ENCODE measurements at places on chromosomes 2 and 18.

GRCh38 chr2:111930409-111930808 is 32.0 kb downstream of the MERTK start:
- DNase-seq: no peak

- no peak for DNase-seq
These were observed 87.7 kb downstream of the RTN4 start for GRCh38 chr2:54962511-54962910.

DNA sequence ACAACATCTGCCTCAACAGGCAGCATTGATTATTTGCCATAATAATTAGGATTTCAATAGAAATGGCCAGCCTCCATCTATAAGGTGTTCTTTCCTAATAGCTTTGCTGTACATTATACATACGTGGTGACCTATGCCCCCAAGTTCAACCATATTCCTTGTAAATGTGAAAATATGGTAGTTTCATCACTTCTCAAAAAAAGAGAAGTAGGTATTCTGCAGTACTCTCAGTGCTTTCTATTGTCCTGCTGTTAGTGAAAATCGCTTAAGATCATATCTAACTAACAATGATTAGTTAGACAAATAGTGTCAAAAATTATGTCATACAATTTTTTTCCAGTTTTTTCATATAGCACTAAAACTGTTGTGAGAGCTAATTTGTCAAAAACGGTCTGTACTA is 79.6 kb downstream of the SLC4A10 start:
- DNase-seq: no peak

GRCh38 chr2:27217173-27218121 is at the start of gene CAD:
TSS of gene CAD (plus strand) at chr2:27217369. CDS start at chr2:27217552, 183 bp downstream.
- DNase-seq: peak; percentile 80

GRCh38 chr18:80175451-80176204 is 66.6 kb downstream of the ADNP2 start:
- DNase-seq: no peak

DNA sequence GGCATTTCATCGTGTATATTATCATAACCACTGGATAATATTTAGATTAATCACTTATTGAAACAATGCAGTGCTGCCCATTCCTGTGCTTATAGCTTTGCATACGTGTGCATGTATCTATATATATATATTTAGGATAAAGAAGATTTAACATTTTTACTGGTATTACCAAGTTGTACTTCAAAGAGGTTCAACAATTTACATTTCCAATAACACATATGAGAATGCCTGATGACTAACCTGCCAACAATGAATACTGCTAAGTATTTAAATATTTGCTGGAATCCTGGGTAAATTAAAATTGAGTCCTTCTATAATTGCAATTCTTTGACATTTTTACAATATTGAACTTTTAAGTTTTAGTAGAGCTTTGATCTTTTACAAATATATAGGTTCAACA is 111.4 kb downstream of the SLC39A10 start:
- DNase-seq: no peak

- DNase-seq: no peak
These were observed 15.5 kb upstream of the PRKCE start for GRCh38 chr2:45636008-45636407.

- DNase-seq: no peak
These were observed 29.2 kb downstream of the MYO7B start for GRCh38 chr2:127564429-127565260.

DNA sequence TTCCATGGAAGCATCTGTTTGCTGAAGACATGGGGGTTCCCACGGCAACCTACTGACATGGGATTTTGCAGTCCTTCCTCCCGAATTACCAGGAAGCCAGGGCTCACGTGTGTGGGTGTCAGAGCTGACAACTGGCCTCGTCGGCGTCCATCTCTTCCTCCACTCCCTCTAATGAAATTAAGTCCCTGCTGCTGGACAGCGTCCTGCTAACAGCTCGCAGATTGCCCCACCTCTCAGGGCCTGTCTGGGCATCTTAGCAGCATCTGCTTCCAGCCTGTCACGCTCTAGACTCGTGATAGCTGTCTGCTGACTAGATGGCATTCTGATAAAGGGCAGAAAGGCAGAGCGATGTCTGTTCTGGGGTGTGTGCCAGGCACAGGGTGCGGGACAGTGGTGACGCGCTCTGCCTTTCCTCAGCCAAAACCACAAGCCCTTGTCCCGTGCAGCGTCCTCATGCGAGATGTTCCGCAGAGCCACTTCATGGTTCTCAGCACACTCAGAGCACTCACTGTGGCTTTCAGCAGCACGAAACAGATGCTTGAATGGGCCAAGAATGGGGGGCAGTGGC is 161.1 kb downstream of the ARL4C start:
- DNase-seq: peak; percentile 83

GRCh38 chr2:187529977-187530721 is 24.1 kb downstream of the TFPI start:
- DNase-seq: no peak

GRCh38 chr2:122341007-122341406 is 585.6 kb downstream of the TSN start:
- DNase-seq: no peak

- DNase-seq: no peak
These were observed 124.2 kb upstream of the MSH6 start for GRCh38 chr2:47658646-47659320.

- no peak for DNase-seq
These were observed 70.9 kb downstream of the NFATC1 start for GRCh38 chr18:79466591-79466990.

DNA sequence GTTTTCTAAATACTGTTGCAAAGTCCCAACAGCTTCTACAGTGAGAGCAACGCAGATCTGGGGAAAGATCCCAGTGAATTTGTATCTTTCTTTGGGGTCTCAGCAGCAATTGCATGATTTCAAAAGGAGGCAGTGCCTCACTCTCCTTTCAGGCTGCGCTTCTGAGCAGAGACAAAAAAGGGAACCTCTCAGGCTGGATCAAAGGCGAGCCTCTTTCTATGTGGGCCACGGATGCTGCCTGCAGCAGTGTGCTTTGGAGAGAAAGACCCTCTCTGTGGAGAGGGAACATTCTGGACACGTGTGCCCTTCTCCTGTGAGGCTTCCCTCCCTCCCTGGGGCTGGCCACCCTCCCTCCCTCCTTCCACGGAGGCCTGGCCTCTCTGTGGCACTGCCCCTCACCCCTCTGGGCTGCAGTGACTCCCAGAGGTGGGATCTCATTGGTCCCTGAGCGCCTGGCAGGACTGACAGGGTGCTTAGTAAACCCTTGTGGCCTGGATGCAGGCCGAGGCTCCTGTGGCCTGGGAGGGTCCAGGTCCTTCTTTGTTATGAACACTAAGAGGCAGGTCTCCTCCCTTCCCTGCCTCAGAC is 21.6 kb upstream of the PDIA6 start:
- DNase-seq: no peak

DNA sequence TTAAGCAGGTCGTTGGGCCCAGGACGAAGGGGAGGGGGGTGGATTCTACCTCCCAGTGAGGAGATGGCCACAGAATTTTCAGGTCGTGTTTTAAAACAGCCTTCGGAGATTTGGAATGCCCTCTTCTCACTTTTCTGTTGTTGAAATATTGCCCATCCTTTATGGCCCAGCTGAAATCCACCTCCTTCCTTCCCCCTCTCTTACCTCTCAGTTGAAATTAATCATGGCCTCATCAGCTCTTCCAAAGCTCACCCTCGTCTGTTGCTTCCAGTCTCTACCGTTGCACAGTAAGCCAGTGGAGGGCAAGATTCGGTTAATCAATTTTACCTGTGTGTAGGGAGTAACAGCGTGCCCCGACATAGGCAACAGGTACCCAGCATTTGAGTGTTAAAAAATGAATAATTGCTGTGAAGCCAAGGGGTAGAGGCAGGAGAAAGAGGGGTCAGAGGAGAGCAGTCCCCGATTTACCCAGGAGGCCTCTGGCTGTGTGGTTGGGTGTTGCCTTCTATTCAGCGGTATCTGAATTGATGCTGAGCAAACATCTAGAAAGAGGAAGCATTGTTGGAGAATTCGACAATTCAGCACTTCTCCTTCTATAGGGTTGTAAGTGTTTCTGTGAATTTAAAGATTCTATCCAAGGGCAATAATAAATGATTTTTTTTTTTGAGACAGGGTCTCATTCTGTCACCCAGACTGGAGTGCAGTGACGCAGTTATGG is 8.6 kb upstream of the PDIA6 start:
- no peak for DNase-seq

GRCh38 chr18:9628984-9629383 is 14.6 kb upstream of the PPP4R1 start:
- DNase-seq: no peak

DNA sequence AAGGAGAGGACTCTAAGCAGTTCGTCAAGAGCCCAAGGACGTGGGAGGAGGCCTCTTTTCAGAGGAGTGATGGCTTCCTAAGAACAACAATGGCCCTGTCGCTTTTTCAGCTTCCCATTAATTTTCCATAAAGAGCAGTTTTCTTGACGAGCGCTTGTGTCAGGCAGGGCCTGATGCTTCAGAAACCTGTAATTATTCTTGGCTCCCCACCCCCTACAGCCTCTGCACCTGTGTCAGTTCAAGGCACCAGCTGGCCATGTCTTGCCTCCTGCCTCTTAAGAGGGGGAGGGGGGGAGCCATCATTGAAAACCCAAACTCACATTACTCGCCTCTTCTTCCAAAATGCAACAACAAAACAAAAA is 32.3 kb downstream of the KLF7 start:
- DNase-seq: no peak

- DNase-seq: no peak
These were observed 4.4 kb downstream of the LYPD6B start for GRCh38 chr2:149042881-149043280.

- DNase-seq: no peak
These were observed 85.7 kb upstream of the RBBP8 start for GRCh38 chr18:22847392-22847791.

DNA sequence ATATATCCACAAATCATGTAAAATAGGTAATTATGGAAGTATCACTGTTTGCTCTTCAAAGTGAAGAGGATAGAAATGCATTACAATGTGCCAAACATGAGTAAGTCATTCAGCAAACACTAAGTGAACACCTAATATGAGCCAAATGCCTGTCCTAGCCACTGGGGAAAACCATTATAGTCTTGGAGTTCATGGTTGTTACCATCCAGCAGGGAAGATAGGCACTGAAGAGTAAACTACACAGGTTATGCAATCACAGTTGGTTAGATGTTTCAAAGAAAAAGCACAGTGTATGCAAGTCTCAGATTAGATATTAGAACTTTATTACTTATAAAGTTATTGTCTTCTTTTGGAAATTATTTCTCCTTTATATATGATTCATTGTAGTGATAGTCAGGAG is 3.9 kb upstream of the SERPINB2 start:
- no peak for DNase-seq

DNA sequence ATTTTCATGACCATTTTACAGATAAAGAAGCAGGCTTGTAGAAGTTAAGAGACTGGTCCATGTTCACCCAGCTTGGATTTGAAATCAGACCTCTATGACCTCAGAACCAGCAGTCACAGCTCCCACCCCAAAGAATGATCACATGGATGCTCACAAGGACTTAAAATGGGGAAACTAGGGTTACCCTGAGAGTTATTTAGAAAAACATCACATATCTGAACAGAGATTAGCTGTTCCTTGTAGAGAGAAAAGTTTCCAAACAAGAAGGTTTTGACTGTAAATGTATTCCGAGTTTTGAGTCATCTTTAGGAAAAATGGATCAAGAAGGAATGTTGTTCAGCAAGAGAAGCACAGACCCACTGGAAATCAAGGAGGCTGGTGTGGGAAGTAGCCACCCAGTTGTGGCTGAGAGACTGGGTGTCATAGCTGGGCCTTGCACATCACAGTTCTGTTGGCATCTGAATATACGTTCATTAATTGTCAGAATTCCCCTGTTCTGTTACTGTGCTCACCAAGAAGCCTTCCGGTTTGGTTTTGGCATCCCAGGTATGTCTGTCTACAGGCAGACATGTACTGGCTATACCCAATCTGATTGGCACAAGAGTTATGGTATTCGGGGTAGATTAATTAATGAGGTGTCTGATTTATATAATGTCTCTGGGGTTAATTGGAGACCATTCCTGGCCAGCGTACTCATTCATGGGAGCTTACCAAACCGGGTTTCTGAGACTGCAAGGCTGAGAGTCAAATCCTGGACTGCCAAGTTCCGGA is 371.8 kb upstream of the SLC14A2 start:
- DNase-seq: no peak

- no peak for DNase-seq
These were observed 141.1 kb downstream of the KLHL29 start for GRCh38 chr2:23526114-23526513.

GRCh38 chr2:63053889-63054602 is 3.4 kb downstream of the OTX1 start:
- no peak for DNase-seq

DNA sequence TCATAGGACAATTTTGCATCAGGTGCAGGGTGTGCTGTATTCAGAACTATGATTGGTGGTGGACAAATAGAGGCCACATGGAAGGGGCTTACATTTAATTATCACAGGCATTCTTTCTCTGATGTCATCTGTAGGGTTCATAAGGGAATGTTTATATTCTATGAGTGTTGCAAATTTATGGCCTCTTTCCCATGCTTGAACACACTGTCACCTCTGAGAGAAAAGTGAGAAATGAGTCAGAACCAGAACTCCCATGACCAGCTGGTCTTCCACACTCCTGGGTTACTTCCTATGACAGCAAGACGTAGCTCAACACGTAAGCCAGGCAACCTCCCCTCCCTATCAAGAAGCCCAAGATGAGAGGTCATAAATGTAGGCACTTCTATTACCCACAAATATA is 310.8 kb downstream of the PIEZO2 start:
- DNase-seq: no peak

GRCh38 chr2:121837591-121837990 is 82.1 kb downstream of the TSN start:
- DNase-seq: no peak

All from muscle of back (tissue), 13 donors.